GM04503 (cell line): ENCODE measurements at places on chromosomes 7 and 10.

DNA sequence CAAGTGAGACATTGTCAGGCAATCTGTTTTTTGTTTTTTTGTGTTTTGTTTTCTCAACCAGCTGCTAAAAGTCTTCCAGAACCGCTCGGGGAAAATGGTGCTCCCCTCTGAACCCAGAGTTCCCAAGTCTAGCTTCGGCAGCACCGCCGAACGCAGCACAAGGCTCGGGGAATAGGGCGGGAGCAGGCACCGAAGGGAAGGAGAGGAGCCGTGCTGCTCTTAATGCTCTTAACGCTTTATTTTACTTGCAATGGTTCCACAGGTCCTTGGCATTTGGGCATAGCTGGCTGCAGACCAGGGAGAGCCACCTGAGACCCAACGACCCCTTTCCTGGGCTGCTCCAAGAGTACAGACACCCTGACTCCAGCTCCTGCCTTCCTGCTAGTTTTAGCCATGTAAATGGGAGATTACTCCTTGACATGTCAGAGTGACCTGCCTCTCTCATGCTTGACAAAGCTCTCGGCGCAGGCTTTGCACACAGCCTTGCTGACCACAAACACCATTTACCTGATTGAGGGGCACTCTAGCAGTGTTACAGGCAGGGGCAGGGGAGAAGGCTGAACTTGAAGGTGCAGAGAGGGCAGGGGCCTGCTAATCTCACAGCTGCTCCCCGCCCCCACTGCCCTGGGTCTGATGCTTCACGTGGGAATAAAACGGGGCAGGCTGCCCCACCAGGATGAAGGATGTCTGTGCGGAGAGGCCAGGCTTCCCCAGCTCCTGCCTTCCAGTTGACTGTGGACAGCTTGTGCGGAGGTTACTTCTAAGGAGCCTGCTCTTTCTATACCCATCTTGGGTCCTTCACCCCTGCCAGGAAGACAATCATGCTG, 58.6 kb upstream of the EFCAB10 start:
- DNase-seq, result no peak

DNA sequence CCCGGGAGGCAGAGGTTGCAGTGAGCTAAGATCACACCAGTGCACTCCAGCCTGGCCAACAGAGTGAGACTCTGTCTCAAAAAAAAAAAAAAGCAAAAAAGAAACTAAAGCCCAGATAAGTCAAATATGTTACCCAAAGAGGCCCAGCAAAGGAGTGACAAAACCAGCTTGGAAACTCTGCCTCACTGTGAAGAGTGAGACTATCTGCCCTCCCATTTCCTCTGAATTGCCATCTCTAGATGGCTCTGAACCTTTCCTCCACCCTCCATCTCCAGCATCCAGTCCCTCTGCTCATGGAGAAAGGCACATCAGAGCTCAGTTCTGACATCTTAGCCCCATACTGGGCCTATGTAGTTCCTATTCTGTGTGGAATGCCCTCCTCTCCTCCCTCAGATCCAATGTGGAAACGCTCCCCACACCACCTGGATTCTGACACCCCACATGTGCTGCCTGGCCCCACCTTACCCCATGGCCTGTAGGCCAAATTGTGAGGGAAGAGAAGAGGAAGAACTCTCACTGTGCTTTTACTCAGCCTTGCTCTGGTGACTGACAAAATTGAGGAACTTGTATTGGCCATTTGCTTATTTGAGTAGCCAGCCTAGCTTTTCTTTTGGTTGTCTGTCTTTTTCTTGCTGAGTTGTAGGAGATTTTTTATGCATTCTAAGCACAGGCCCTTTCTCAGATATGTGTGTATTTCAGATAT, 18.0 kb upstream of the NUDCD3 start:
- no peak for DNase-seq

GRCh38 chr7:30714129-30714528, 31.9 kb upstream of the CRHR2 start:
- DNase-seq, result no peak

GRCh38 chr7:148044173-148044572, 546.4 kb upstream of the C7orf33 start:
- DNase-seq, result no peak

- no peak for DNase-seq
Measured at GRCh38 chr10:4353964-4354363, 472.0 kb upstream of the AKR1E2 start.

DNA sequence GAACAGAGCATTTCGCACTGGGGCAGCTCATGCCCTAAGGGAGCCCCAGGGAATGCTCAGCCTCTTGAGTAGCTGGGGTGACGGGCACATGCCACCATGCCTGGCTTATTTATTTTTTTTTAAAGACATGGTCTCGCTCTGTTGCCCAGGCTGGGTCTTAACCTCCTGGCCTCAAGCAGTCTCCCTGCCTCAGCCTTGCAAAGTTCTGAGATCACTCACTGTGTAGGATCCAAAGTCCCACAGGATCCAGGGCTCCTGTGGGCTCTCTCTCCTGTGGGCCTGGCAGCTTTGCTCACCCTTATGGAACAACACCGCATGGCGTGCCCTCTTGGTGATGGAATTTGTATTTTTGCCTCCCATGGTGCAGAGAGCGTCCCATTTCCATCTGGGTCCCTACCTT, 34.0 kb downstream of the TMEM120A start:
- no peak for DNase-seq

DNA sequence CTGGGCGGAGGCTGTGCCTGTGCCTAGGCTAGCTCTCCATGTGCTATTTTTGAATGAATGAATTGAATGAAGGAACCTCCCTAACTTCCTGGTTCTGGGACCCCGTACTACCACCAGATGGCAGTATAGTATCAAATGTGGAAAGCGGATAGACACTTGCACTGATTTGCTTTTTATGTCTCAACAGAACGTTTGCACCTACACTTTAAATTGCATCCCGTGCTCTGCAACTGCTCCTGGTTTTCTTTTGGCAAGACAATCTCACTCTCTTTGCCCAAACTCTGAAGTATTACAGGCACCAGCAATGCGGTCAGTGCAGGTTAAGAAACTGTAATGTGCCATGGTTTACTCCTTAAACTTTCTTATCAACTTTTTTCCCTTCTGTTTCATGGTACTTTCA, 6.5 kb downstream of the FZD8 start:
- DNase-seq, result no peak

- DNase-seq, result no peak
Measured at GRCh38 chr10:89217057-89217990, 10.2 kb upstream of the CH25H start.

GRCh38 chr7:17849504-17849903, 90.8 kb downstream of the SNX13 start:
- DNase-seq, result no peak

DNA sequence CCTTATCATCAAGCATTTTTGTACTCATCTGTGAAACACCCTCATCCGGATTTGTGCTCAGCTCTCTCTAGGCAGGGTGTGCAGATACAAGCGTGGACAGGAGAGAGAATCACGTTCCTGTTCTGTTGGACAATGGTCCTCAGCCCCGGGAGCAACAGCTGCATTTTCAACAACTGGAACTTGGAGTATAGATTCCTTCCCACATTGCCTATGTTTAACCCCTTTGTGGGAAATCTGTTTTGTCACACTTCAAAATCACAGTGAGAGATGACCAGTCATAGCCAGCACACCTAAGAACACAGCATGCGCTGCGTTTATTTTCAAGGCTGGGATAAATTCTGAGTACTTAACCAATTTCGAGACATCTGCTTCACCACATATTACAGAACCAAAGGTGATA, 32.5 kb downstream of the MAP3K8 start:
- DNase-seq, result no peak
